ENCODE measurements at places on chromosomes 2 and 18. TPM values are rescaled to one million over a fixed set of nuclear protein-coding genes. Genes with fewer than 3 reads are reported as not detected.

D2HGDH gene
- 17.3 TPM for total RNA-seq

PPP1CB gene
- total RNA-seq: 270 TPM

DNA sequence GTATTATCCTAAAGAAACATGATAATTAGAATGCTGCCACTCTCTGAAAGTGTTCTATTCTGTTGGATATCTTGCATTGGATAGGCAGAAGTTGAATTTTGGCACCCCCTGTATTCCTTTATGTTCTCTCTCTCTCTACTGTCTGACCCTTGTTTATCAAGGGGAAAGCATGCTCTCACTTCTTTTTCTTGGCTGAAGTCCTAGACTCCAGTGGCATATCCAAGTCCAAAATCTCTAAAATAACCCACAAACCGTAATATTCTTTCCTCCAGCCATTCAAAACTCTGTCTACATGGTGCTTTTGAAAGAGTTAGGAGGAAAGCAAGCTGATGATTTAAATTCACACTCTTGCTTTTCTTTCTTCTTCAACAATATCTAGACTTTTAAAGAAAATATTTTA is 669.7 kb downstream of the TDRD15 start:
- no peak for DNase-seq

- DNase-seq: no peak
Measured at GRCh38 chr18:44758861-44759631, 78.4 kb downstream of the SETBP1 start.

GRCh38 chr18:9992300-9992972 is 78.6 kb downstream of the VAPA start:
- no peak for DNase-seq

- DNase-seq: no peak
Measured at GRCh38 chr2:65536596-65536995, 104.2 kb upstream of the SPRED2 start.

GRCh38 chr2:221997100-221997499 is 301.7 kb downstream of the PAX3 start:
- DNase-seq: peak; percentile 43

DNA sequence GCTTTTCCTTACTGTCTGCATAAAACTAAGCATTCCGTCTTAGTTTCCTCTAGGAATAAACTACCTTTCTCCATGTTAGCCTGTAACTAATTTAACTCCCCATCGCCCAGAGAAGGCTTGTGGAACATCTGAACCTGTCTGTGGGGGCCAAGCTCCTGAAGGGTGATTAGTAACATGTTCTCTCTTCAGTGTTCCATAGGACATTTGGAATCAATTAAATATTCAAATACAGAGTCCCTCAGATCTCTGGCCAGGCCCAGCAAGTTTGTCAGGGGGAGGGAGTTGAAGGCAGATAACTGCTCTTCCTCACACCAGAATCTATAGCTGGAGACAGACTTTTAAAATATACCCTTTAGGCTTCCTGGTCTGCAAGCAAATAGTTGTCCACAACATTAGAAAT is 8.8 kb downstream of the RDH14 start:
- DNase-seq: no peak
